ENCODE measurements at places on chromosomes 16 and 17. TPM values are rescaled to one million over a fixed set of nuclear protein-coding genes. Genes with fewer than 3 reads are reported as not detected.

Gene NOD2
- polyA plus RNA-seq = 2.2 TPM

DNA sequence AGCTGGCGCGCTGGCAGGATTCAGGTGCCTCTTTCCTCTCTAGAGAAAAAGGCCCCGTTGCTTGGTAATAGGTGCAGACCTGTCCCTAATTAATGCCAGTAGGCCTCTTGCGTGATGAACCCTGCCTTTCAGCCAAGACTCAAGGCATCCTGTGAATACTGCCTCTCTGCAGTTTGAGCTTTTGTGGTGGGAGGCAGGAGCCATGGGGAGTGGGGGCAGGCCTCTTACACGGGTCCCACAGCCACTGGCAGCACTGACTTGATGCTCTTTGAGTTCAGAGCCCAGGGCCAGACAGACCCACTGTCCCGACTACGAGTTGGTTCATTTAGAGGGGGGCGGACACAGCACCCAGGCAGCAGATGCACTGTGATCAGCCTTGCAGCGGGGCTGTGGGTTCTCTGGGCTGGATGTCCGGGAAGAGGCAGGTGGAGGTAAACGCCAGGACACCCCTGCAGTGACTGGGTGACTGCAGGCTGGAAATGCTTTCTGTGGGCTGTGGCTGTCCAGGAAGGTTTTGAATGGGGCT, 237.0 kb downstream of the SEC14L1 start:
- DNase-seq = no peak

Gene WNT9B
- not detected for polyA plus RNA-seq

Gene COPS3
- 103 TPM for polyA plus RNA-seq

DNA sequence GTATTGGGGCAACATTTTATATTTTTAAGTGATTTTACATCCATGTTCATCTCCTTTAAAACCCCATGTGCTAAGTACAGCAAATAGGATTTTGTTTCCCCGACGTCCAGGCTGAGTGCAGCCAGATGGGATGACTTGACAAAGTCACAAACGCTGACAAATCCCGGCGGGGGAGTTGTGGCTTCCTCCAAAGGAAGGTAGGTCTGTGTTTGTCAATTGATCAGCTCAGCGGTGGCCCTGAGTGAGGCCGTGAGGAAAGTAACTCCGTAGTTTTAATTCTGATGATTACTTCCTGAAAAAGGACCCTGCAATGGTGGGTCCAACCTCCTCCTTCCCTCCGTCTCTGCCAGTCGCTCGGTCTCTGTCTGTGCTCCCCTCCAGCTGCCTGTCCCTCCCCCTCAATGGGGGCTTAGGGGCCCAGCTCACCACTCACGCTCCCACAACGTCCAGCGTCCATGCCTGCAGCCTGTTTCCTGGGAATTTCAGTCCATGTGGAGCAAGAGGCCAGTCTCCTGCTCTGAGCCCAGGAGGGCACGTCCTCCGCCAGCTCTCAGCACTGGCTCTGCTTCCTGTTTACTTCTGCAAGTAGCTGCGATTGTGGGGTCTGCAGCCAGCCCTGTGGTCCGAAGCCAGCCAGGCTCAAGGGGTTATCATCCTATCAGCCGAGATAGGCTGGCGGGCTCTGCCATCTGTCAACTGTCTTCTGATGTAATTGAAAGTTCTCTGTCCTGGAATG, 209.4 kb upstream of the FOXF1 start:
- no peak for DNase-seq

- no peak for DNase-seq
Observed at GRCh38 chr16:20317117-20317516, 10.2 kb downstream of the GP2 start.

Gene KRTAP9-2
- not detected for polyA plus RNA-seq

All from CD4-positive, alpha-beta memory T cell (primary cell).